ENCODE measurements at places on chromosomes 5 and 9.

- DNase-seq, result no peak
Measured at GRCh38 chr5:74116266-74116665, 490.3 kb downstream of the ARHGEF28 start.

DNA sequence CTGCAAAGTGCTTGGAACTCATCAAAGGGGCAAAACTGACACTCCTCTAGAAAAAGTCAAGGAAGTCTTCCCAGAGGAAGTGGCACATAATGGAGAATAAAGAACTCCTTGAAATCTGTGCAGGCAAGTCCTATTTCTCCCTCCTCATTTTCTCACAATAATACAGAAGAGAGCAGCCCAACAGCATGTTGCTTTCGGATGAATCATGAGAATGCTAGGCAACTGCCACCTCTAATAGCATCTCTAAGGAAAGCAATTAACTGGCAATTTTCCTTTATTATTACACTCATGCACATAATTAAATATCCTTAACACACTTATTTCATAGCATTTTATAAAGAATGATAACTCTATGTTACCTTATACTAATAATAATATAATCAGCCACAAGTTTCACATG lies 122.2 kb upstream of the PTGER4 start:
- no peak for DNase-seq

DNA sequence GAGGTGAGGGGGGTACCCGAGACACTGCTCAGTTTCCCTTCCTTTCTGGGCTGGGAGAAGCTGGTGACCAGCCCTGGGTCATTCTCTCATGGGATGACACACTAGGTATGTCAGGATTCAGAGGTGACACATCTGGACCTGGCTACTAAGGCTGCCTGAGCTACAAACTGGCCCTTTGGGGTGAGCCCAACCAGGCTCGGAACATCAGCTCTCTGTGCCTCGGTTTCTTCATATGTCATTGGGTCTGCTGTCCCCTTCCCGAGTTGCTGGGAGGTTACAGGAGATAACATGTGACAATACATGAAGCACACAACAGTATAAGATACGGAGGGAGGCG lies 11.8 kb downstream of the CARD19 start:
- no peak for DNase-seq

DNA sequence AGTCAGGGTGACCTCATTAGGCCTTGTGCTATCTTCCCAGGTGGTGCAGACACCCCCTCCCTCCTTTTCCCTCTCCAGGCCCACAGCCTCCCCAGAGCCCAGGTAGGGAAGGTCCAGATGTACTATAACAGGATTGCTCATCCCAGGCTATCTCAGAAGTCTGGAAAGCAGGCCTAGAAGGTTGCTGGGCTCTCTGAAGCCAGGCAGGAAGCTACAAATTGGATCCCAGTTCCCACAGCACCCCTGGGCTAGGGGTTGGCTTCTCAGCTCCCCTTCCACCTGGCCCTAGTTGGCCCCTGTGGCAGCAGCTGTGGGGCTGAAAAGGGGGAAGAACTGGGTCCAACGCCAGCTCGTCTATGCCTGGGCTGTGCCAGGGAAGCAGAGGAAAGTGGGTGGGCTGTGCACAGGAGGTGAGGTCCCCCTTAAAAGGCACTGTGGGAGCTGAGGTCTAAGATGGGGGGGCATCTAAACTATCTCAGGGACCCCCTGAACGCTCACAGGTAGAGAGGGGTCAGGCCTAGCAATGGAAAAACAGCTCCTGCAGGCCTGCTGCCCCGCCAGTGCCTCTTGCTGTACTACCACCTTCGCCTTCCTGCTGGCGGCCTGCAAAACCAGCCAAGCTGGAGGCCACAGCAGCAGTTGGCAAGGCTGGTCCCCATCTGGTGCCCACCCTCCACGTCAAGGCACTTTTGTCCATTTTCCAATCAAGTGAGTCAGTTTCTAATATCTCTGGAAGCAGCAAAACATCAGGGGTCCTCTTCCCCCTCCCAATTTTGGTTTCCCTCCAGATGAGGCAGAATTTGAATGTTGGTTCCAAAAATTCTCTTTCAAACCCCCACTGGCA lies 13.3 kb upstream of the PSMD5 start:
- no peak for DNase-seq

DNA sequence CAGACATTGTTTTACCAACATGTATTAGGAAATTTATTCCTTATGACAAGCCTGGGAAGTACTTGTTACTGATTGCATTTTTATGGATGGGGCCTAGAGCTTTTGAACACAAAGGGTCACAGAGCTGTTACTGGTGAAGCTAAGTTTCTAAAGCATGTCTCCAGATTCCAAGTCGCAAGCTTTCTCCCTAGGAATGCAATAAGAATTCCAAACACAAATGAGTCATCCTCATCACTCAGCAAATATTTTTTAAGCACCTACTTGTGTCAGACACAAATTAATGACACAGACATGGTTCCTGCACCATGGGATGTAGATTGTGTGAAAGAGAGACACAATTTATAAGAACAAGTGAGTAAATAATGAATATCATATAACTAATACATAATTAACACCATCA lies 11.0 kb upstream of the SH3RF2 start:
- DNase-seq, result no peak

DNA sequence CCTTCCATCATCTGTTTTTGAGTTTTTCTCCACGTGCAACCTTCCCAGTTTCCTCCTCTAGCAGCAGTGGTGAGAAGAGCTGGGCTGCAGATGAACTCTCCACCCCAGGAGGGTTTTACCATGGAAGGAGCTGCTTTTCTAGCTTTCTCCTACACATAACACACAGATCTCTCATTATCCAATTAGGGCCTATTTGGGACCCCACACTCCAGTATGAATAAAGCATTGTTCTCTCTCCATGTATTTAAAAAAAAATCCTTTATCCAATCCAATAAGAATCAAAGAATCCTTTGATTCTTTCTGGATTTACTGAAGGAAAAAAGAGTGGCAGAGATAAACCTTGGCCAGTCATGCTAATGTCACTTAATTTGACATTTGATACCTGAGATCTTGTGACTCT lies 31.6 kb upstream of the NAA35 start:
- no peak for DNase-seq

DNA sequence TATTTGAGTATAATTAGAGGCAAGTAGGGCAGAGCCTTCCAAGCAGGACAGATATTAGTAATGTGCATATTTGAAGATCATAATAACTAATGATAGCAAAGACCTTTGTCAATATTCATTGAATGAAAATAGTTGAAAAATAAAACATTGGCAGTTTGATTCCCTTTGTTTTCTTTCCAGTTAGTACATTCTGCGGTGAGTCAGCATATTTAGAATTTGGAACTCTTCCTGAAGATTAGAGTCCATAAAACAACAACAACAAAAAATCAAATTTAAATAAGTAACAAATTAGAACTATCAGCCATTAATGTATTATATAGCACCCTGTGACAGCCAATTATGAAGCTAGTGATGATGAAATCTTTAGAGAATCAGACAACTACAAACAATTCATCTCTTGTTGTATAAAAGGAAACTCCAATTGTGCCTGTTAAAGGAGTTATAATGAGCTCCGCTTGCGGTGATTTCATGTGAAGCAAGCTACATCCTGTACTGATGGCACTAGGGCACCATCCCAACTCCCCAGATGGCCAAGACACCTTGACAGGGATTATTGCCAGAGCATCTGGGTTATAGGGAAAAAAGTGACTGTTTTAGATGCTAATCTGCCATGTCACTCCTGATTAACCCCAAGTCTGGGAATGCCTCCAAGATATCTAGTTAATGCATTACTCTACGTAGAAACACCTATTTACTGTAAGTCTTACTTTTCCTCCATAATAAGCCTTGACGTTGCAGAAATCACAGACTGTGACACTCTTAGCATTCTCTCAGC lies 6.8 kb downstream of the IFNA8 start:
- no peak for DNase-seq

- DNase-seq, result no peak
Measured at GRCh38 chr5:81418606-81419005, 24.7 kb upstream of the ACOT12 start.

GRCh38 chr5:22938362-22938761 lies 85.2 kb upstream of the CDH12 start:
- DNase-seq, result no peak

GRCh38 chr5:30100929-30101328 lies 1092.6 kb upstream of the CDH6 start:
- DNase-seq, result no peak

DNA sequence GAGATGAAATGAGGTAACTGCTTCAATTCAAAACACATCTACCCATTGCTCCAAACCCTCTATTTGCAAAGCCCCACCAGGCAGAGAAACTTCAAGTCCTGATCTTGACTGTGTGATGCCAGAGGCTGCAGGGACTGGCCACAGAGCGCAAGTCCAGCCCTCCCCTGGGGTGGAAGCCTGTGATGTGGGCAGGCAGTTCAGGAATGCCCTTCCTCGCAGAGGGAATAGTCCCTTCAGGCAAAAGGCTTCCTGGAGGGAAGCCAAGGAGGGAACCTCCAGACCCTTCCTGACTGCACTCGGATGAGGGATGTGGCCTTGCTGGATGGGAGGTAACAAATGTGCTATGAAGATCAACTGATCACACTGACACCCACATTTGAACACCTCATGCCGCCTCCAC lies 131.2 kb downstream of the SLIT3 start:
- DNase-seq, result no peak

DNA sequence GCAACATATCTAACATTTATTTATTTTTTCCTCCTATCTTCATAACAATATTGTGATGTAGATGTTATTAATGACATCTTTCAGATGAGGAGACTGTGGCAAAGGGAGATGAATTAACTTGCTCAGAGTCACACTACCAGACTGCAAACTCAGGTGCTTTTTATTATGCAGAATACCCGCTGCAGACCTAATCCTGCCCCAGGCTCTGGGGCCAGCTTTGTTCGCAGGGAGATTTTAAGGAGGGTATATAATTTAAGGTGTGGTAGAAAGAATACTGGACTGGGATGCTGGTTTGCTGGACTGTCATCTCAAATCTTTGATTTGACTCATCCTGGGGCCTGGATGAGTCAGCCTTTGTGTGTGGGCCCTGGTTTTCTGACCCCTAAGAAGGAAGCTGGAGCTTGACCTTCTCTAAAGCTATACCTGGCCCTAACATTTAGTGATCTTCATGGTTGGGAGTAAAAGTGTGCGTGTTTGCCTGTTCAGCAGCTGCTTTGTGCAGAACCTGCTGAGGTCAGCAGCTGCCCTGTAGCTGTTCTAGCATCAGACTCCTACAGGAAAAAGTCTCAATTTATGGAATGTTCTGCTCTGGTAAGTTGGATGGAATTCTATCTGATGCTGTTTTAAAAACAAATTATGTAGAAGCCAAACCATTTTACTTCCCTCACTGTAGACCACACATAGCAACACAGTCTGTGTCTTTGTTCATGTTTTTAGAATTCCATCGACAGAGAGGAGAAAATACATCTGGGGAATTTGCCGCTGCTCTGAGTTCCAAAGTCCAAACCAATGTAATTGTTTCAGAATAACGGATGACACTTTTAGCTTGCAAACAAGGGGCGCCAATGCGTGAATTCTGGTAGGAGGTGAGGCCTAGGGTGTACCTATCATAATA lies 4.5 kb downstream of the SLC36A1 start:
- DNase-seq, result no peak

- DNase-seq, result no peak
Measured at GRCh38 chr5:73938280-73938937, 312.4 kb downstream of the ARHGEF28 start.

GRCh38 chr9:133813749-133814585 lies 75.8 kb upstream of the SARDH start:
- no peak for DNase-seq

GRCh38 chr5:159547466-159548195 lies 217.3 kb upstream of the IL12B start:
- DNase-seq, result no peak

DNA sequence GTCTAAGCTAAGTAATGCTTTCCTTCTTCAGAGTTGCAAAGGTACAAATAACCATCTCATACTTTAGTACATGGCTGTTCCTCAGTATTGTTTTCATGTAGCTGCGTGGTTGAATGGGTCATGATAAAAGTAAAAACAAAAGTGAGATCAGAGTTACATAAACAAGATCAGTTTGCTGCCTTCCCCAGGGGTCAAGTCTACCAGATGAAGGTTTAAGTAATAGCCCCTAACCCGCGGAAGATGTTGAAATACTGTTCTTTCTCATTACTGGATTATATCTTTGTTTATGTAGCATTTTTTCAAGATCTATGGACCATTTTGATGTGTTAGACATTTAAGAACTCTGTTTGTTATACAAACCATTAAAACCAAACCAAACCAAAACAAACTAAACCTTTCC lies 34.1 kb upstream of the ARRDC3 start:
- DNase-seq, result no peak

GRCh38 chr5:9447691-9448090 lies 98.2 kb downstream of the SEMA5A start:
- DNase-seq, result no peak

DNA sequence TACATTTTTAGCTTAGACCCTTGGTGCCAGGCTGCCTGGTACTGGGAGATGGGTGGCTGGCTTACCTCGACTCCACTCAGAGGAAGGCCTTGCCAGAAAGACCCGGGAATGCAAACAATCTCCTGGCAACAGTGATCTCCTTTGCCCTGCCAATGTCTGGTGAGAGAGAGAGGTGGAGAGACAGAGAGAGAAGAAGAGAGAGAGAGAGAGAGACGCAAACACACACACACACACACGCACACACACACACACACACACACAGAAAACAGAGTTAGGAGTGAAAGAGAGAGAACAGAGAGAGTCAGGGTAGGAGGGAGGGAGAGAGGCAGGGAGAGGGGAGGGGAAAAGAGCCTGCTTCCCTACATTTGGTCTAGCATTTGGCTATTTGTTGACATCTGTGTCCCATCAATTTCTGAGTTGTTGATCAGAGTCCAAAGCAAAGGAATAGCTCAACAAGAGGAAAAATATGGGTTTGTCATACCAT lies 181.6 kb upstream of the MAP1B start:
- no peak for DNase-seq

All from bone marrow (tissue), 2 donors.